ENCODE measurements at places on chromosomes 1 and 21. TPM values are rescaled to one million over a fixed set of nuclear protein-coding genes. Genes with fewer than 3 reads are reported as not detected.

DNA sequence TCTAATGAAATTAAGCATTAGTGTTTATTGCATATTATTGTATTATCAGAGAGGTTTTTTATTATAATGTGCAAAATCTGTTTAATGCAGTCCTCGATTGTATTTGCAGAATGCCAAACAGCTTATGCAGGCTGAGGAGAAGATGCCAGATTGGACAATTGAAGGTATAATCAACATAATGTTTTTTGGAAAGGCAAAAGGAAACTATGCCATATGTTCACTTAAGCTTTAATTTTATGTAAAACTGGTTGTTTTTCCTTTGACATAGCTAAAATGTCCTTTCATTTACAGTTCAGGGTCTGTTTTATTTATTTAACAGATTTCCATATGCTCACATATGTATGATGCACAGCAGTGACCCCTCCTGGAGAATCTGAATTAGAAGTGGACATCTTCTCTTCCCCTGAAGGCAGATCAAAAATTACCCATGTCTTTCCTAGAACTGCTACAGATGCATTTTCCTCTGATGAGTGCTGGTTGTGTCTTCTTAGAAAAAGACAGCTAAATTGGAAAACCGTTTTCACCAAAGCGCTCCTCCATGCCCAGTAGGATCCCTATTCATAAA is 143.5 kb upstream of the USH2A start:
- no peak for DNase-seq

DNA sequence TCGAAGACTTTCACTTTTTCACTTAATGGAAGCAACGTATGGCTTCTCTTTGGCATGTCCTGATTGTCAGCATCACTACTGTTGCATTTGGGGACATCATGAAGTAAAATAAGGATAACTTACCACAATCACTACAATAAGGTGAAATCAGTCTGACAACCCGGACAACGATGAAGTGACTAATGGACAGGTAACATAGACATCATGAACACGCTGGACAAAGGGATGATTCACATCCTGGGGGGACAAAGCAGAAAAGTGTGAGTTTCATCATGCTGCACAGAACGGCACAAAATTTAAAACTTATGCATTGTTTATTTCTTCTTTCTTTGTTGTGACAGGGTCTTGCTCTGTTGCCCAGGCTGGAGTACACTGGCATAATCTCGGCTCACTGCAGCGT is 53.9 kb downstream of the FH start:
- DNase-seq: no peak

DNA sequence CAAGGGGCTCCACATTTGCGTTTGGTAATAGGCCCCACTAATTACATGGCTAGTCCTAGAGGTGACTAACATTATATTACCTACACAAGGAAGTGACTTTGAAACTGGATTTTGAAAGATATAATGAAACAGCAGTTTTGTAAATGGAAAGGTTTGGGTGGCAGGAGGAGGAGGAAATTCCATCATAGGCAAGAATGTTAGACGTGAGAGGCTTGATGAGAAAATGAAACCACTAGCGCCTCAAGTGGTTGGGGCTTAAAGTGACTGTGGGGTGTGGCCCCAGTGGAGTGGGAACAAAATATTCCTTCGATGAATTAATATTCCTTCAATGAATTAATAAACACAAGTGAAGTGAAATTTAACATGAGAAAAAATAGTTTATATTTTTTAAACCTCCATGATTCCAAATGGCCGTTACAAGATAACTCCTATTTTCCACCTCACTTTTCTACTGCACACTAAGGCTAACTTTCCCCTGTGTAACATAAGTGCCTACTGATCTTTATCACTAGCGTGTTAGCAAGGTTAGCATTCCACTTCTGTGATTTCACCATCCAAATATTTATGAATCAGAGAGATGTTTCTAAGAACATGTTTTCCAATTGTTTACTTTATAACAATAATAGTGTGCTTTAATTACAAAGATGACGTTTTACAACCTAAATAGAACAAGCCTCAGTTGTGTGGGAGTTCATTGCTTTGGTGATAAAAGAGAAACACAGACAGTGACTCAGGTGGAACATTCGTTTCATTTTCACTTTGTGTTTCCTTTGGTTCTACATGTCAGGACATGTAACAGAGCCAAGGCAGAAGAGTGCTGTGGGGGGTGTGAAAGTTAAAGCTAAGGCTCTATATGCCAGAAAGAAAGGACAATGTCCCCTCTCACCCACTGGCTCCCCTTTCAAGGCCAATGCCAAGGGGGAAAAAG is 12.5 kb upstream of the ATF3 start:
- DNase-seq: no peak

- DNase-seq: no peak
Measured at GRCh38 chr1:236489710-236490377, 33.9 kb upstream of the LGALS8 start.

- DNase-seq: no peak
Measured at GRCh38 chr21:31555741-31556191, 103.7 kb upstream of the SOD1 start.

DNA sequence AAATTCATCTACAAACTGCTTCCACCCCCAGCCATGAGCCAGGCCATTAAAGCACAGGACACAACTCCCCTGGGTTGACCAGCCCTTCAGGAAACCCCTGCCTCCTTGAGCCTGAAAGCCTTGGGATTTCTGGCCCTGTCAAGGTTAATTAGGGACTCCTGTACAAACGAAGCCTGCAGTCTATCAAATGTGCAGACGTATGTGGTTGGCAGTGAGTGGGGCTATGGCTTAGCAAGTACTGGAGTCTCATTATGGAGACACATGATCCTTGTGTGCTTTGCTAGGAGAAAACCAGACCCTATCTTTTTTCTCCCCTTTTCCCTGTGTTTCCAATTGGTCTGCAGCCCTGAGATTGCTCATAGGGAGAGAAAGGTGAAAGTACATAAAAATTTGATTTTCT is 588.3 kb upstream of the USP24 start:
- no peak for DNase-seq

DNA sequence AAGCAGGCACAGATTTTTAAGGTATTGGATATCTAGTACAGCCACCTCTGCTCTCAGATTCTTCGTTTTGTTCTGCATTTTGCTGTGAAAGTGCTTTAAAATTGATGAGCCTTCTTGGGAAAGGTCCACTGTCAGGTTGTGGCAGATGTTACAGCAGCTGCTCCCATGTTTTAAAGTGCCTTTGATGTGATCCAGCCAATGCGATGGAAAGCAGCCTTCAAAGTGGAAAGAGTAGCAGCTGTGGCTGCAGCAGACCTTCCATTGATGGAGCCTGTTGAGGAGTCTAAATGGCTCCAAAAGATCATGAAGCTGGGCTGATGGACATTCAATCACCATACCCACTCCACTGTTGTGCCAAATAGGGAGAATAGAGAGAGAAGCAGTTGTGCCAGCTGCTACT is 816.9 kb downstream of the PLA2G4A start:
- DNase-seq: no peak

DNA sequence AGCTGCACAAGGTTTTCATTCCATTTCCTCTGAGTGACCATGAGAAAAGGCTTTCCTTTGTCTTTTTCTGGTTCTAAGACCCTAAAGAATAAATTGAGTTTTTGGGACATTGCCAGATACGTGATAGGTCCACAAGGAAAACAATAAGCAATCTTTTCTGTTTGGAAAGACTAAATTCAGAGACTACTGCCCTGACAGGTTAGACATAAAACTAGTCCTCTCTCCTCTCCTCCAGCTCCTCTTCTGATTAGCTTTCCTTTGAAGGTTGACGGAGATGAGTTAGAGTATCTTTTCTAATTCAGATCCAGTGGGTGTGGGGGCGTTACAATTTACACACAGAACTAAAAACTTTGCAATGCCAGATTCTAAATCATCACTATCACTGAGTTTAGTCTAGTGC is 57.8 kb upstream of the C1orf53 start:
- DNase-seq: no peak

- no peak for DNase-seq
Measured at GRCh38 chr1:238001818-238002217, 111.1 kb upstream of the ZP4 start.

- DNase-seq: no peak
Measured at GRCh38 chr1:237713916-237714315, 176.8 kb downstream of the ZP4 start.

GRCh38 chr1:219990782-219991510 is 55.4 kb downstream of the EPRS1 start:
- no peak for DNase-seq

DNA sequence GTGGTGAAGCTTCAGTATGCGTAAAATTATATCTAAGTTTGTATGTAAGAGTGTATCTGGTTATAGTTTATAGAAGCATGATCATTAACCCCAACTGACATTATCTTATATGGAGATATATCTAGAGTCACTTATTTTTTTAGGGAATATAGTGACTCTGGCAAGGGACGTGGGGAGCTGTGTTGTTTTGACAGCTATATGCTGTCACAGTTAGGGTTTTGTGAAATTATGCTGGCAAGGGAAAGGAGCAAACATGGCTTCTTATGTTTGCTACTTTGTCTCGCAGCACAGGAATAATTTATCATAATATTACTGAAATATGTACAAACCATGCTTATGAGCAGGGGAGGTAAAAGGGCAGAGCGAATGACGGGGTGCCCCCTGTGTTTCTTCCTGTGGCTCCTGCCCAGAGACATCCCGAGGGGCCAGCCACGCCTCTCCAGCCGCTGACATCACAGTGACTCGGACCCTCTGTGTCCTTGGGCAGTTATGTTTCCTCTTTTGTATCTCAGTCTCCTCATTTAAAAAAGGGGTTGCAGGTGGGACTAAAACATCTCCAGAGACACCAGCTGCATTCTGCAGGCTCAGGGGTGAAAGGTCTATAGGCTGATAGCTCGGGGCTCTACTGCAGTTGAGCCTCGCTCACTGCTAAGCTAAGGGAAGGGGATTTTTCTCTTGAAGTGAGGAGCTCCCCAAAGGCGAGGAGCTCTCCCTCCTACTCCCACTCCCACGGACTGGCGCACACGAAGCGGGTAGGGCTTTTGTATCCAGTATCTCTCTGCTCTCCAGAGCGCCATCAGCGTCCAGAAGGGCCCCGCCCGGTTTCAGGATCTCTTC is 14.9 kb downstream of the A3GALT2 start:
- no peak for DNase-seq

GRCh38 chr1:106957795-106958194 is 98.7 kb upstream of the PRMT6 start:
- no peak for DNase-seq

- DNase-seq: no peak
Measured at GRCh38 chr1:91763252-91763651, 122.7 kb downstream of the TGFBR3 start.

DNA sequence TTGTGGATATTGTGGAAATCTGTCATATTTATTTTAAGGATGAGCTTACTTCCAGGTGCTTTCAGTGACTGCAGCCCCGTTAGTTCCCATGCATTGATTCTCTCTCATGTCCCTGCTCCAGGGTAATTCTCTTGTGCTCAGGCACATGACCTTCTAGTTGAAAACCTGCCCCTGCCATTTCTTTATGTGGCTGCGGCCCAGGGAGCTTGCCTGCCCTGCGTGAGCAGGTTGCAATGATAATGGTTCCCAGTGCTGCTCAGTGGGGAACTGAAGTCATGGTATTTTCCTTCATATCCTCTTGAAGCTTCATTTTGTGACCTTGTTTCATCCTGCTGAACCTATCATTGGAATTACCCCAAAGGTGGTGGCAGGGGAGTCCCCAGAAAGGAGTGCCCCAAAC is 229.8 kb downstream of the DISC1 start:
- DNase-seq: no peak

GRCh38 chr1:229105822-229106525 is 164.9 kb upstream of the RAB4A start:
- no peak for DNase-seq

GRCh38 chr1:96931136-96931535 is 209.6 kb downstream of the PTBP2 start:
- no peak for DNase-seq

- DNase-seq: peak; percentile 83
Measured at GRCh38 chr1:116168277-116169032, 57.3 kb downstream of the MAB21L3 start.

DNA sequence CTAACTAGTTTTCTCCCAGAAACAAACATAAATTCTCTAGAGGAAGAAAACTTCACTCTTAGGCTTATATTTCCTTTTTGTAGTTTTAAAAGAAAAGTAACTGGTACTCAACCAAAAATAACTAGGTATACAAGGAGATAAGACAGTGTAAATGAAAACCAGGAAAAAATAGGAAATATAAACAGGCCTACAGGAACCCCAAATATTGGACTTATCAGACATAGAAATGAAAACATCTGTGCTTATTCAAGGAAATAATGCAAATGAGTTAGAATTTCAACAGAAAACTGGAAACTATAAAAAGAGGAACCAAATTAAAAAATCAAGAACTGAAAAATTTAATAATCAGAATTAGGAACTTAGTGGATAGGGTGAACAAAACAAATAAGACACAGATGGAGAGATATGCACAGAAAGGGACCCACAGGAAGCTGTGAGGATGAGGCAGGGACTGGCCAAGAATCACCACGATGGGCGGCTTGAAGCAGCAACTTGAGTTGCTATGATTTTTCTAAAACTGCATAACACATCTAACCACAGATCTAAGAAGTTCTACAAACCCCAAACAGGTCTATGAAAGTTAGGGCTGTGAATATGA is 67.5 kb upstream of the ACTRT2 start:
- DNase-seq: no peak

DNA sequence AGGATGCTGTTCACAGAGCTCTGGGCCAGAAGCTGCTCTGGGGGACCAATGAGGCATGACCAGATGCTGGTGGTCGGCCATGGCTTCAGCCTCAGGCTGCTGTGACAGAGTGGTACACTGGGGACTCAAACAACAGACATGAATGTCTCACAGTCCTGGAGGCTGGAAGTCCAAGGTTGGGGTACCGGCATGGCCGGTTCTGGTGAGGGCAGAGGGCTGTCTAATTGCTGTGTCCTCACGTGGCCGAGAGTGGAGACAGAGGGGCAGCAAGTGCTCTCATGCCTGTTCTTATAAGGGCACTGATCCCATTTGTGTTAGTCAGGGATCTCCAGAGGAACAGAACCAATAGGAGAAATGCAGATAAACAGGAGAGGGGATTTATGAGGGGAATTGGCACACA is 253.5 kb upstream of the C1orf174 start:
- DNase-seq: no peak

- DNase-seq: peak; percentile 27
Measured at GRCh38 chr1:17233675-17234320, 15.1 kb upstream of the PADI3 start.

GRCh38 chr21:35164380-35164779 is 115.3 kb upstream of the RUNX1 start:
- no peak for DNase-seq

CAMK2N1 gene
- total RNA-seq: 7.9 TPM

LRIG2 gene
- 6.3 TPM for total RNA-seq

OR2T29 gene
- total RNA-seq: not detected

GNPAT gene
- total RNA-seq: 56.7 TPM

PRELP gene
- total RNA-seq: 22.5 TPM

PPT1 gene
- 37.7 TPM for total RNA-seq

PDC gene
- total RNA-seq: not detected

SLAMF7 gene
- 0.36 TPM for total RNA-seq

PKP1 gene
- total RNA-seq: 0.38 TPM
